T-helper 2 cell (primary cell): ENCODE measurements at places on chromosomes 5 and 9.

DNA sequence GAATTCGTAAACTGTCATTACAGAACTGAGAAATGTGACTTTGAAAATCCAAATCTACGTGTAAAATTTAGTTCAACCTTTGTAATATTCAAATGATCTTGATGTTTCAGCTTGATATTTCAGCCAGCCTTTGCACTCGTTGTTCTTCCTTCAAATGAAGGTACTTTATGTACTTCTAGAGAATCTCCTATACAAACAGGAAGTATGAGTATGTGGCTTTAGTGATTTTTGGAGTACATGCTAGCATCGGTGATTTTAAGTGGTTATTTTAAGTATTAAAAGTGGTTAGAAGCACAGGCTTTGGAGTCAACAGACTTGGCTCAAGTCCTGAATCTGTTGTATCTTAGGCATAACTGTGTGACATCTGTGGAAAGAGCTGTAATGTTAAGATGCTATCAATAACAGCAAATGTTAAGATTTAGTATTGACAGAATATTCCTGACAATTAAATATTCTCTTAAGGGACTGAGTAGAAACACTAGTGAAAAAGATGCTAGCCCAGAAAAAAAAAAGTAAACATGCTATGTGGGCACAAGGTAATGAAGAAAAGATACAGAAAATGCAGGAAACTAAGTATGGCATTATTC lies 398.0 kb downstream of the ADGRV1 start:
- DNase-seq, result peak; percentile 85

- no peak for DNase-seq
Measured at GRCh38 chr5:139486201-139486600, 3.6 kb upstream of the STING1 start.

DNA sequence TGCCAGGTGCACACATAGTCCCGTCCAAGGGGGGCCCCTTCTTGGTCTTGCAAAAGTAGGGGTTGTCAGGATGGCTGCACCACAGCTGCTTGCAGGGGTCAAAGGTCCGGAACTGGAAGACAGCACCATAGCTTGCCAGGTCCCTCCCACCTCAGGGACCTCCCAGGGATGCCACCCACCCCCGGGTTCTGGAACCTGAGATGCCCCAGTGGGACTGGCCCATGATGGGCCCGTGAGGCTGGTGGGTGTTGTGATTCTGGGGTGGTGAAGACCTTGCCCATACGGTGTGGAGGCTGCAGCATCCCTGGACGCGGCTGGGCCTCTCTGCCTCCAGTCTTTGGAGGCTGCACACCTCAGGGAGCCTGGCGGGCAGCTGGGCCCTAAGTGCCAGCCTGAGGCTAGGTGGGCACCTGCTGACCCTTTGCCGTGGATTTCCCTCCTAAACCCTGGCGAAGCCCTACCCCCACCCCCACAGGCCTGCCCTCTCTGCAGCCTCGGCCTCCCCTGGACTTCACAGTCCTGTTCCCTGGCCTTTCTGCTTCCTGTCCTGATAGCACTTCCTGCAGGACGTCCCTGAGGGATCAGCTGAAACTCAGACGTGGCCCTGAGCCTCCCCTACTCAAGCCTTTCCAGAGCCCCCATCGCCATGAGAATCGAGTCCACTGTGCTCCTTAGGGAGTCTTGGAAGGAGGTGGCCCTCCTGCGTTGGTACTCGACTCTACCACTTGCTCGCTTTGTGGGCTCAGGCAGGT lies 92.1 kb downstream of the ZNF354C start:
- DNase-seq, result no peak

GRCh38 chr5:135869276-135869675 lies 26.4 kb downstream of the IL9 start:
- DNase-seq, result no peak

DNA sequence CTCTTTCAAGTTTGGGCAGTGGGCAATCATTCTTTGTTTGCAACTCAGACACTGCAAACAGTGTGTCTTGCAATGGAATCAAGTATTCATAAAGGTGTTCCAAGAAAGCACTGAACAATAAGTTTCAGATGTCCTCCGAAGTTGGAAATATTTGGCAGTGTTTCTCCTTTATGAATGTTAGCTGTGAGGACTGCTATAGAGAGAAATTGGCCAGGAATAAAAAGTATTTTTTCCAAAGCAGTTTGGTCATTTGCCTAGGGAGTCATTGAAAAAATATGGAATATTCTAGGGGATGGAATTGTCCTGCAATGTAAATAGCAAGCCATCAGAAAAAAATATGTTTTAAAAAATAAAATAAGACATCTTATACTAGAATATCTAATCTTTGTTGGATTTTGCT lies 688.6 kb upstream of the SEMA6A start:
- no peak for DNase-seq

GRCh38 chr9:121651295-121652020 lies at the start of gene DAB2IP:
Gene DAB2IP (plus strand): TSS chr9:121651634. CDS start chr9:121651776, 142 bp downstream.
- no peak for DNase-seq

GRCh38 chr9:87465816-87466215 lies 31.9 kb upstream of the DAPK1 start:
- no peak for DNase-seq

GRCh38 chr5:113047733-113048652 lies 71.4 kb downstream of the DCP2 start:
- DNase-seq, result no peak

GRCh38 chr5:65085516-65085850 lies 316.8 kb downstream of the CWC27 start:
- no peak for DNase-seq

- peak; percentile 51 for DNase-seq
Measured at GRCh38 chr9:136686794-136687711, at the start of gene AGPAT2. Gene AGPAT2 (minus strand): TSS chr9:136687457. CDS start chr9:136687357, 100 bp downstream.
